ENCODE measurements at places on chromosomes 7 and 10.

- no peak for DNase-seq
These were observed 368.6 kb downstream of the INHBA start for GRCh38 chr7:41334071-41334862.

- DNase-seq: no peak
These were observed 62.8 kb upstream of the PRKCQ start for GRCh38 chr10:6642876-6643275.

GRCh38 chr7:23454881-23455526 is 15.3 kb downstream of the IGF2BP3 start:
- DNase-seq: no peak

- no peak for DNase-seq
These were observed 681.9 kb downstream of the GRM8 start for GRCh38 chr7:126570845-126571244.

- no peak for DNase-seq
These were observed 6.3 kb downstream of the HTRA1 start for GRCh38 chr10:122467701-122468100.

- DNase-seq: peak; percentile 49
These were observed at the start of gene CRPPA for GRCh38 chr7:16421333-16422102. Gene CRPPA, minus strand, starts transcription at chr7:16421538. Its CDS starts 216 bp downstream, at chr7:16421322.

DNA sequence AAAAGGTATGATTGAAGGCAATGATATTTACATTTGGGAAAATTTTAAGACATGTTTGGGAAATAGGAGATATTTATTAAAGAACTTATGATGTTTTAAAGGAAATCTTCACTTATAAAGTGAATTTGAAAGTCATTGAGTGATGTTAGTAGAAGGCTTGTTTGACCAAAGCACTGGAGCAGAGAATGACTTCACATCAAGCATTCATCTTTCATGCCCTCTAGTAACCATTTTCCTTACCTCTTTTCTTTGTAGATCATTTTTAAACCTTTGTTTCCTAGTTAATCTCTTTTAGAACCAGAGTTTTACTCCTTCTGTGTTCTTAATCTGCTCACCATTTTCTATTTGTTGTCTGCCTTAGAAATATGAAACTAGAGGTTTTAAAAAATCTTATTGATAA is 111.3 kb upstream of the FOXP2 start:
- DNase-seq: no peak

All from colonic mucosa (tissue), 4 donors.